ENCODE measurements at places on chromosomes 5 and 9.

- DNase-seq, result peak; percentile 11
Measured at GRCh38 chr9:127612939-127613582, 984 bp downstream of the STXBP1 start.

- no peak for DNase-seq
Measured at GRCh38 chr9:14893280-14893679, 16.9 kb downstream of the FREM1 start.

GRCh38 chr5:1331861-1332405 lies 13.0 kb downstream of the CLPTM1L start:
- DNase-seq, result no peak

DNA sequence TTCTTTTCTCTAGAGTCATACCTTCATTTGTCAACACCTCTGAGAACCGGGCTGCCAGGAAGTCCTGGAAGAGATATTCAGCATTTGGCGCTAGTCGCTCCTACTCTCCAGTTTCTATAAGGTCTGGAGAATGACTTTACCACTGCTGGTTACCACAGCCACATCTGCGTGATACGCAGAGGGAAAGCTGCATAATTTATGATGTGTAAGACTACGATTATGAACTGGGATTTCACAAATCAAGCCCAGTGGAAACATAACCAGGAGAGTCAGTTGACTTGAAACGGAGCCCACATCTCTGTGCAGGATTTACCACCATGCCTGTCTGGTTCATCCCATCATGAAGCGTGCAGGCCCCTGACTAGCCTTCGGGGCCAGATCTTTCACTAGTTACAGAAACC lies 72.6 kb downstream of the FGF1 start:
- no peak for DNase-seq

DNA sequence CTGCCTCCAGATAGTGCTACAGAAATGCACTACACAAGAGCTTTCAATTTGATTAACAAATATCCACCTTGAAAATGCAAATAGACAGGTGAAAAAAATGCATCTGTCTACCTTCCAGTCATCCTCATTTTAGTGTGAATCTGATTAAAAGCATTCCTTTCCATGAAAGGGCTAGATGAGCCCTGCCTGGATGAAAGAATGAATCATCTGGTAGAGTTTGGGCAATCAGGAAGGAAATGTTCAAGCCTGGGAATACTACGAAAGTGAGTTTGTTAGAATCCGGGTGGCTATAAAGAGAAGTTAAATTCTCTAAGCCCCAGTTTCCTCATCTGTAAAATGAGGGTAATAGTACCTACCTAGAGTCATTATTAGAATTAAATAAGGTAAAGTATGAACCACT lies 142.6 kb downstream of the FAM114A2 start:
- DNase-seq, result no peak

DNA sequence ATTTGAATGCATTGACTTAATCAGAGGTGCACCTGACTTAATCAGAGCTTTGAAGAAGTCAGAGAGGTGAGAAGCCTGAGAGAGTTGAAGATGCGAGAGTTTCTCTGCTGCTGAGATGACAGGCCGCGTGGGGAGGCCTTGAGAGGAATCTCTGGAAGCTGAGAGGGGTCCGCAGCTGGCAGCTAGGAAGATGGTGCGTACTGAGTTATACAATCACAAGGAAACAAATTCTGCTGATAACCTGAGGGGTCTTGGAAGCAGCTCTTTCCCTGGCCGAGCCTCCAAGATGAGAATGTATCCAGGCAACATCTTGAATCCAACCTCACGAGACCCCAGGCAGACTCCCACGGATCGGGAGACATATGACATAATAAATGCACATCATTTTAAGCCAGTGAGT lies 91.7 kb downstream of the SPATA31A6 start:
- DNase-seq, result no peak

GRCh38 chr9:137023583-137023991 lies 4.5 kb downstream of the ABCA2 start:
- no peak for DNase-seq

- DNase-seq, result no peak
Measured at GRCh38 chr9:33737811-33738606, 57.4 kb upstream of the PRSS3 start.

- DNase-seq, result no peak
Measured at GRCh38 chr9:99557816-99558215, 263.9 kb upstream of the NR4A3 start.

GRCh38 chr9:93298498-93299417 lies 114.8 kb downstream of the WNK2 start:
- DNase-seq, result no peak

GRCh38 chr9:128242828-128243214 lies 33.0 kb downstream of the GOLGA2 start:
- no peak for DNase-seq

- no peak for DNase-seq
Measured at GRCh38 chr5:27773166-27773565, 734.8 kb upstream of the CDH9 start.

- no peak for DNase-seq
Measured at GRCh38 chr5:137091472-137091871, 407.7 kb downstream of the SPOCK1 start.

GRCh38 chr9:123724211-123724796 lies 205.6 kb downstream of the DENND1A start:
- no peak for DNase-seq

DNA sequence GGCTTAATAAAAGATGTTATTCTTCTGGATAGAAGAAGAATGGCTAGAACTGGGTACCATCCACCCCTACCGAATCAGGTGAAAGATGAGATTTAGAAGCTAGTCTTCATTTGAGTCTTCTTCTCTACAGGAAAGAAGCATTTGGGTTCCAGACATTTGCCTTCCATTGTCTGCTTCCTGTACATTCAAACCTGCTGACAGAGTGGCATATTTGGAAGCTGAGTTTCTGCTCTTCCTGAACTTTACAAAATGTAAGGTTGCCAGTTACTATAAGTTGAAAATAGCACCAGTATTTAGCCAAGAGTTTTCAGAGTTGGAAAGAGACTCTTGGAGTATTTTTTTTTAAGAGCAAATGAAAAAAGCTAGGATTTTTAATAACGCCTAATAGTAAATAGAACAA lies 525.4 kb upstream of the TLE4 start:
- DNase-seq, result no peak

GRCh38 chr9:37174247-37174646 lies 53.9 kb downstream of the ZCCHC7 start:
- no peak for DNase-seq

GRCh38 chr9:18666986-18667772 lies 193.2 kb downstream of the ADAMTSL1 start:
- no peak for DNase-seq

- no peak for DNase-seq
Measured at GRCh38 chr5:157217289-157218024, 36.8 kb downstream of the ITK start.

DNA sequence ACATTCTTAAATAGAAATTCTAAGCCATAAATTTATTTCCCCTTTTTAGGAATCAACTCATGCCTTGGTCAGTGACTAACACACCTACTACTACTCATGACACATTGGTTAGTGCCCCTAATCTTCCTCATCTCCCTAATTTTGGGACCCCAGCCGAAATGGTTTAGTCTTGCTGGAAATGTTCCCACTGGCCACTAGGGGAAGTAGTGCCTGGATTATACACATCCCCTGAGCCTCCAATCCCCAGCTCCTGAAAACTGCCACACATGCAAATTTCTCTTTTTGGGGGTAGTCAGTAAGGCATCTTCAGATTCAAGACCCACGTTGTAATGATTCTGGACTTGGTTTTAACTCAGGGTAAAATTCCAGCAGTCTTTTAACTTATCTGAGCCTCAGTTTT lies 79.8 kb downstream of the HSD17B3 start:
- no peak for DNase-seq

GRCh38 chr9:31733166-31733565 lies 651.3 kb upstream of the ACO1 start:
- DNase-seq, result no peak

- DNase-seq, result no peak
Measured at GRCh38 chr5:157559301-157559700, 16.3 kb downstream of the ADAM19 start.

DNA sequence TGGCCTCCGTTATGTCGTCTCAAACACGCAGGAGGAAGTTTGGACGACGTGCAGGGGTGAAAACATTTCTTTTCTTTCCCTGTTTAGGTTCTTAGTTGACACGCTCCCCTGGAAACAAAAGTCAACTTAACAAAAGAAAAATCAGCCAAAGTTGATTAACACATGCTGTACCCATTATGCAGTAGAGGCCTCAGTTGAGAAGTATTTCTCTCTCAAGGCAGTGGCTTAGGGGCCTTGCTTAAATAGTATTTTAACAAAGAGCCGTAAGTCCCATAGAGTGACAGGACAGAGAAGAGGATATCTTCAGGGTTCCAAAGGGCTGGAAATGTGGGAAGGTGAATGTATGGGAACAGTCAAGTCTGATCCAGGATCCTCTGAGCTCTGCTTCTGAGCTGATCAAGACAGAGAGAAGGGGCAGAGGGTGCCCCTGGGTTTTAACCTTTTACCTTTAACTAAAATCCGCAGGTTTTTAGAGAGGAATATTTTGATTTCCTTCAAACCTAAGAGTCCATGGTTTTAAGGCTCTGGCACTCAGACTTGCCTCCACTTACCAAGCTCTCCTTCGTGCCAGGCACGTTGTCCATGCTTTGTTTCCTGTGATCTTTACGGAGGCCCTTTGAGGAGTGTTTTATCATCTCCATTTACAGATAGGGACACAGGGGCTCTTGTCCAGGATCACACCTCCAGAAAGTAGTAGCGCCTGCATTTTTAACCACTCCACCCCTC lies 629 bp upstream of the CD74 start:
- no peak for DNase-seq

DNA sequence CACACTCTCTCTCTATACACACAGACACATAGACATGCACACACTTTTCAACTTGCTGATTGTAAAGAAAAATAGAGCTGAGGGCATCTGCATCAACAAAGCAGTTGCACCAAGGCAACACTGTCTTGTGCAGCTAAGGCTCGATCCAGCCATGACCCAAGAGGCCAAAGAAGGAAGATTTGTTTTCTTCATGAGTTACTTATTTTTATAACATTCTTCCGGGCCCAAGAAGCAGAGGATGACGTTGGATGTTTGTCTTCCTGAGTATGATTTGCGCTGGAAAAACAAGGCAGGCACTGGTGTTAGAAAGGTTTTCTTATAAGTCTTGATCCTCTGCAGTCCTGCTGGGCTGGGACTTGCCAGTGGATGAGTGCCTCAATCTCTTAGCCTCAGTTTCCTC lies 344.1 kb downstream of the ADAMTS6 start:
- DNase-seq, result no peak

GRCh38 chr5:132098621-132099020 lies 25.0 kb downstream of the CSF2 start:
- DNase-seq, result no peak

GRCh38 chr5:135693371-135693955 lies 114.7 kb upstream of the CXCL14 start:
- DNase-seq, result no peak

DNA sequence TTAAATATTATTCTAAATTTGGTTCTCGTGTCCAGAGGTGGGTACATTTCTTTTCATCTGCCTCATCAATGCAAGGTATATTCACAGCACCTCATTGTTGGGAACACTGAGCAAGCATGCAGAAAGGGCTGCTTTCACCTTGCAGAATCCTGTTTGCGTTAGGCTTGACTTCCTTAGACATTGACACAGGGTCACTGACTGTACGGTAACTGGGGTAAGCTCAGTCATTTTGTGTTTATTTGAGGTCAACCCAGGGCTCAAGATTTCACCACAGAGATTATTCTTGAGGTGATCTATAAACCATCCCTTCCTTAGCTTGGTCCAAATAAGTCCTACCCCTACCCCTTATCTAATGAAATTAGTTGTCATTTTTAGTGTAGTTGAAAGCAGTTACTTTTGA lies 1.7 kb upstream of the PTPDC1 start:
- DNase-seq, result no peak

DNA sequence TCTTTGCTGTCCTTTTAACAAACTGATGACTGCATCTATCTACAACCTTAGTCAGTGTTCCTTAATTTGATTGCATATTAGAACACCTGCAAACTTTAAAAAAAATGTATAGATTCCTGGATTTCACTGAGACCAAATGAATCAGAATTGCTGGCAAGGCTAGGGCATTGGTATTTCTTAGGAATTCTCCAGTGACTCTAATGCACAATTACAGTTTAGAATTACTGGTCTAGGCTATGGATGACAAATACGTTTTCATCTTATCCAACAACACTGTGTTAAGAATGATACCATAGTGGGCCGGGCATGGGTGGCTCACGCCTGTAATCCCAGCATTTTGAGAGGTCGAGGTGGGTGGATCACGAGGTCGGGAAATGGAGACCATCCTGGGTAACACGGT lies 545.9 kb upstream of the RIOK2 start:
- no peak for DNase-seq

- no peak for DNase-seq
Measured at GRCh38 chr5:153390569-153390968, 99.9 kb upstream of the GRIA1 start.

DNA sequence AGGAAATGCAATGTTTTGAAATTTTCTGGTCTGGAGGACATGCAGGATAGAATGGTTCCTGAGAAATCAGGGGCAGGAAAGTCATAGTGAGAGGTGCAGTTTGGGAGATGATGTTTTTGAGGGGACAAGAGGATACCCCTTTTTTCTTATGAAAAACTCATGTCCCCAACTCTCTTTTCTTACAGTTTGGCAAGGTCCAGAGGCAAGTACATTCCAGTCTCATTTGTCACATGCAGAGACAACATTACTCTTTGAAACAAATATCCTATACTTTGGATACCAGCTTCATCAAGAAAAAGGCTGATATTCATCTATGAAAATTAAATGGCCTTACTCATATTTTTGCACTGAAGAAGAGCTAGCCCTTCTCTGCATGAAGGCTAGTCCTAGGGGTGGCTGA lies 48.2 kb downstream of the EQTN start:
- DNase-seq, result no peak

DNA sequence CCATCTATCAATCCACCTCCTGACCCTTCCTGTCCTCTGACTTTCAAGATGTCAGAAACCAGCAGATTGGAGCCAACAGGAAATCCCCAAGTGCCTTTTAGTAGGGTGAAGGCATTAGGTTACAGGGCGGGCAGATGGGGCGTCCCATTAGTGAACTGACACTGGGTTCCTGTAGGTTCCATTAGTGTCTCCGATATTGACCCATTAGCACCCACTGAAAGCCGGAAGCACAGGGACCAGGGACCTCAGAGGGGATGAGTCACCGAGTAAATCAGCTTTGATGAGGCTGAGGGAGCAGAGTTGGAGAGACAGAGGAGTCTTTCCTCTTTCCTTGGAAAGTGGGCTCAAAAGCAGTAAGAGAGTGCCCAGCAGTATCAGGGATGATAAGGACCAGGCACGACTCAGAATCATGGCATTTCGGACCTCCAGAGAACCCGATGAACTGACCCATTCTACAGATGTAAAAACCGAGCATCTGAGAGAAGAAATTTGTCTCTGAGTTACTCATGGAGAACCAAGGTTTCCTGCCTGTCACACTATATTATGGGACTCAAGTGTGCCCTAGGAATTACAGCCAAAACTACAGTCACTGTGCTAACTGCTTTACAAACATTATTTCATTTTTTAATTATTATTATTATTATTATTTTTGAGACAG lies 47.2 kb upstream of the FABP6 start:
- DNase-seq, result no peak
